ENCODE measurements at places on chromosomes 5 and 9.
A peak's percentile ranks its signal among the peaks of the same experiment; 100 is the strongest.

DNA sequence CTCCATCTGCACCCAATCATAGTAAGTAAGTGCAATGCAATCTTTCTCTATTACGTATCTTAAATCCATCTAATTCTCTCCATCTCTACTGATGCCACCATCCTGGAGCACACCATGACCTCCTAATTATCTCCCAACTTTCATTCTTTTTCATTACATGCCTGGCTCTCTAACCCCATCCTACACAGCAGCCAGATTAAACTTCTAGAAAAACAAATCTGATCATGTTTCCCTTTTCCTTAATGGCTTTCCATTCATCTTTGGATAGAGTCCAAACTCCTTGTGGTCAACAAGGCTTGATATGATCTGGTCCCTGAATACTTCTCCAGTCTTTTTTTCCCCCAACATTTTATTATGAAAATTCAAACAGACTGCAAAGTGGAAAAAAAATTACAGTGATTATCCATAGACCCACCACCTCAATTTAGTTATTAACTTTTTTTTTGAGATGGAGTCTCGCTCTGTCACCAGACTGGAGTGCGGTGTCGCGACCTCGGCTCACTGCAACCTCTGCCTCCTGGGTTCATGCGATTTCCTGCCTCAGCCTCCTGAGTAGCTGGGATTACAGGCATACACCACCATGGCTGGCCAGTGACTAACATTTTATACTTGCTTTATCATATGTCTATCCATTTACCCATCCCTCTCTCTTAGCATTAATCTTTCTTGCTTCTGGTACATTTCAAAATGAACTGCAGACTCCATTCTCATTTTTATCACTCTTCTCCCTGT lies 5.2 kb downstream of the PPP2R2B start:
- DNase-seq: no peak

DNA sequence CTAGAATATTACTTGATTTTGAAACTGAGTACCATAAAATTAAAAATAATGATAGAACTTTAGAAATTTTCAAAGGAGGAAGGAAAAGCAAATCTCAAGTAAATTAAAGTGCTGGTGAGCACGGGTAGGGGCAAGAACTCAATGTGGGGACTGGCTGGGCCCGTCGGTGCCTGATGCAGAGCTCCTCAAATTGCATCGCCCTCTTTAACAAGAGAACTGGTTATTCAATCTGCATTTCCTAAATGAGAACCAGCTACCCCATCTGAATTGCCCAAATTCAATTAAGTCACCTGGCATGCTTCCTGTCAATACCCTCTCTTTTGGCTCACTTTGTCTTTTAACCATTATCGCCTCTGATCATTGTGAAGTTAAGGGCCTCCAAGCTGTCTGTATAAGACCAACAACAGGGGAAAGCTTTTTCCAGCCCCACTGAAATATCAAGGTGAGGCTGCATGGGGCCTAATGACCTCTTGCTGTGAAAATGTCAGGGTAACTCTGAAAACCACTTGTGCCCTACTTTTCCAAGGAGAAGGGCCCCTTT lies 316.7 kb downstream of the SLIT3 start:
- no peak for DNase-seq

GRCh38 chr9:132862533-132862932 lies 15.6 kb downstream of the AK8 start:
- no peak for DNase-seq

- DNase-seq: no peak
Measured at GRCh38 chr9:107480386-107480789, 9.2 kb downstream of the KLF4 start.

GRCh38 chr5:82422751-82423181 lies 144.6 kb upstream of the RPS23 start:
- DNase-seq: no peak

GRCh38 chr9:71774920-71775319 lies 6.6 kb upstream of the CEMIP2 start:
- DNase-seq: no peak

DNA sequence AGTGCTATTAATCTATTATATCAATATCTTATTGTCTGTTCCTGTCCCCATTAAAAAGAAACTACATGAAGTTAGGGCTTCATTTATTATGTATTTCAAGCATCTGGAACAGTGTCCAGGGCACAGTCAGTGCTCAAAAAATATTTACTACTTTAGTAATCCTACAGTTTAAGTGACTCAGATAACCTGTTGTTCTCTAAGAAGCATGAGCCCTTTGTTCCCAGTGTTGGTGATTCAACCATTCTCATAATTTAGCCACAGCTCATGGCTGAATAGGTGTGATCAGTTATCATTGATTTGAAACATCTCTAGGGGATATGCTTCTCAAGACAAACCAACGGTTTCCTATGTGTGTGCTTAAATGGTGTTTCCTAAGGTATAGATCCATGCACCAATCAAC lies 292.7 kb downstream of the TMEM167A start:
- no peak for DNase-seq

DNA sequence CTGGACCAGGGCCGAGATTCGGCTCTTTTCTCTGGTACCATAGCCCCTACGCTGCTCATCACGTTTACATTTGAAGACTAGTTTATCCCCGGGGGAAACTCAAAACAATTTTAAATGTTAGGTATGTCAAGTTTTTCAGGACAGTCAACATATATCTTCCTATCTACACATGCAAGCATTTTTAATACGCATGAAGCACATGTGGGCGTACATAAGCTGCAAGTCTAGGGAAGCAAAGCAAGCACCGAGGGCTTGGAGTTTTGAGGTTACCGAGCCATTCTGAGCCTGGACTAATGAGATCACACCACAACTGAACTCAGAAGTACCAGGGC lies 154.4 kb downstream of the AUH start:
- DNase-seq: peak; percentile 50

DNA sequence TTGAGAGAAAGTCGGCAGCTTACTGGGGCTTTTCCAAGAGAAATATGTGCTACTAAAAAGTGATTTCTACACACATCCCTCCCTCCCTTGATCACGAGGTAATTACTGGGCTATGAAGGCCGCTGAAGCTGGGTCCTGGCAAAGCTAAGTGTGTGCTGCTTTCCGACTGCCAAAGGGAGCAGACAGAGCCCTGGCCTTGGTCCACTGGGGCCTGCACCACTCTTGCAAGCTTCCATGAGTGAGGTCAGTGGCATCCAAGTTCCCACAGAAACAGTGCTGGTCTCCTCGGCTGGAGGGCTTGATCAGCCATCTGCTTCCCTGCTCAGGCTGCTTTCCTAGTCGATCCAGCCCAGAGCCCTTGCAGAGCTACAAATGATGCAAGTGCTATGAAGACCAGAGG lies 154.8 kb upstream of the LHFPL2 start:
- no peak for DNase-seq

DNA sequence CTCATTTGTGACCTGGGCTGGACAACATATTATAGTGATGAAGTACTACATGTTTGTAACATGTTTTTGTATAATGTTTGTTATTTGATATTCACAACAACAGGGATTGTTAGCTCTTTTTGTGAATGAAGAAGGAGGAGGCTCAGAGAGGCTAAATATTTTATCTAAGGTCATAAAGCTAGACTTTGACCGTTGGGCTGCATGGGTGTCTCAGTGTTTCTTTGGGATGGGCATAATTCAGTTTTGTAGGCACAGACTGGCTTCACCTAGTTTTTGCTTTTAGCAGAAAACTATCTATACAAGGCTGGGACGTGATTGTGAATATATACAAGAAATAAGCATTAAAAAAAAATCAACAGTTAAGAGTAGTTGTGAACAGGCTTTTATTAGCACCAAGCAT lies 15.0 kb upstream of the GNG10 start:
- no peak for DNase-seq

GRCh38 chr9:107375001-107375400 lies 91.9 kb downstream of the RAD23B start:
- DNase-seq: no peak

- DNase-seq: no peak
Measured at GRCh38 chr5:33470544-33470943, 29.8 kb downstream of the TARS1 start.

- no peak for DNase-seq
Measured at GRCh38 chr5:8557728-8558127, 688.8 kb downstream of the MTRR start.

GRCh38 chr5:56018832-56019231 lies 24.1 kb upstream of the IL6ST start:
- no peak for DNase-seq

DNA sequence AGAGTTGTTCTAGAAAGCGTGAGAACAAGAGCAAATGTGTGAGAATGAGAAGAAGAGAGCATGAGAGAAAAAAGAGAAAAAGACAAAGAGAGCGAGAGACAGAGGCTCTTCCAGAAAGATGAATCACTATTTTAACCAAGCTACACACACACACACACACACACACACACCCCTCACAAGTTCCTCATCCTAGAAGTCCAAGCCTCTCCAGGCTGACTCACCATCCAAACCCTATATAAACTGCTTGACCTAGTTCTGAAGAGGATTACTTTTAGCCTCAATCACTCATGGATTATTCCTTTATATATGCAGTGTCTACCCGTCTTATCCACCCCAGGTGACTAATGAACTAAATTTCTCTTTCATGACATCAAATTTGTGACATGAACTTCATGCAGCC lies 37.6 kb downstream of the C9orf57 start:
- DNase-seq: no peak

GRCh38 chr5:172548981-172549687 lies 91.9 kb upstream of the NEURL1B start:
- no peak for DNase-seq

DNA sequence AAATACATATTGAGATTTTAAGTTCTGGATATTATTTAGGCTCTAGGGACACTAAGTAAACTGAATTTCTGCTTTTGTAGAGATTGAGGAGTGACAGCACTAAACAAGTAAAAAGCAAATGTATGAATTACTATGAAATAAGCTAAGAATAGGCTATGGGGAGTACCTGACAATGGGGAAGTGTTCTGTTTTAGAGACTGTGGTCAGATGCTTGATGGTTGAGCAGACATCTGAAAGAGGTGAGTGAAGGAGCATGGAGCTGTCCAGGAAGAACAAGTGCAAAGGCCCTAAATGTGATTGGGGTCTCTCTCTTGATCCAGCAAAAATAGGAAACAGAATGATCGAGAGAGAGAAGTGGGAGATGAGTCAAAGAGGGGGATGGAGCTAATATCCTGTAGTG lies 111.7 kb downstream of the JAKMIP2 start:
- DNase-seq: no peak

DNA sequence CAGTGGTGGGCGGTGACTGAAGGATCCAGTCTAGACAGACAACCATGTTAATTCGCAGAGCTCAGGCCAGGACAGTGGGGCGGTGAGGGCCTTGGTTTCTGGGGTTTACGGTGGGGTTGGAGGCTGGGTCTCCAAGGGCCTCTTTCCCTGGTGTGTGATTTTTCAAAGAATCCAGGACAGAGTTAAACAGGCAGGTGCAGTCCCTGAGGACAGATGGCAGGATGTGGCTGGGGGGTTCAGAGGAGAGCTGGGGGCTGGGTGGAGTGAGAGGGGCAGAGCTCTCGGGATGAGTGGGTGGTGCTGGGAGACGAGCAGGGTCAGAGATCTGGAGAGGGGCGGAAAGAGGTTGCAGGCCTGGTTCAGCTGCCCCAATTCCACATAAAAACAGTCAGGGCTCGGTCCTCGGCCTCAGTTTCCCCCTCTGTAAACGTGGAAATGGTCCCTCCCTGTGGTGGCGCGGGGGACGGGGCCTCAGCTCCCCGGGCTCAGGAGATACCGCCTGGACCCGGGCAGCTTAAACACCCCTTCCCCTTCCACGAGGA lies 145.9 kb downstream of the GAPVD1 start:
- no peak for DNase-seq

- no peak for DNase-seq
Measured at GRCh38 chr9:101585740-101586139, 9.0 kb downstream of the PPP3R2 start.

DNA sequence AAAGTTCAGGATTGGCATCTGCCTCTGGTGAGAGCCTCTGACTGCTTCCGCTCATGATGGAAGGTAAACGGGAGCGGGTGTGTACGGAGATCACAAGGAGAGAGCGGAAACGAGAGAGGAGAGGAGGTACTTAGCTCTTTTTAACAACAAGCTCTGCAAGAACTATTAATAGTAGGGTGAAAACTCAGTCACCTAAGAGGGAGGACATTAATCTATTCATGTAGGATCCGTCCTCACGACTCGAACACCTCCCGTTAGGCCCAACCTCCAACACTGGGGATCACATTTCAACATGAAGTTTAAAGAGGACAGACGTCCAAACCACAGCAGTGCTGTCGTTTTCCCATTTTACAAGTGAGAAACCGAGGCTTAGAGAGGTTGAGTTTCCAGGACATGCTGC lies 173.7 kb downstream of the SLC28A3 start:
- DNase-seq: no peak

DNA sequence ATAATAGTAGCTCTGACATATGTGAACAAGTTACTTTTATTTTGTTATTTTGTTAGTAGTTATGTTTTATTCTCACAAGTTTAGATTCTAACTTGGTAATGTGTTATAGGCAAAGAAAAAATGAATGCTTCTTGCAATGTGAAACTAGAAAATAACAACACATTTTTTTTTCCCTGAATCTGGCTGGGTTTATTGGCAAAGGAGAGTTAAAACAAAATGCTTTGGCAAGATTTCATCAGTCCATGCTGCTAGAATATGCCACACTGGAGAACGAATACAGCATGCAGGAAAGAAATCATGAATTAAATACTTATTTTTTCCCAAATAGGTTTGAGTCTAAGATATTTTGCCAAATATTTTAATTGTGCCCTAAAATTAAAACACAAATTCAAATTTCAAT lies 1048.1 kb upstream of the ACO1 start:
- no peak for DNase-seq

GRCh38 chr5:172705576-172706084 lies 64.6 kb downstream of the NEURL1B start:
- no peak for DNase-seq

DNA sequence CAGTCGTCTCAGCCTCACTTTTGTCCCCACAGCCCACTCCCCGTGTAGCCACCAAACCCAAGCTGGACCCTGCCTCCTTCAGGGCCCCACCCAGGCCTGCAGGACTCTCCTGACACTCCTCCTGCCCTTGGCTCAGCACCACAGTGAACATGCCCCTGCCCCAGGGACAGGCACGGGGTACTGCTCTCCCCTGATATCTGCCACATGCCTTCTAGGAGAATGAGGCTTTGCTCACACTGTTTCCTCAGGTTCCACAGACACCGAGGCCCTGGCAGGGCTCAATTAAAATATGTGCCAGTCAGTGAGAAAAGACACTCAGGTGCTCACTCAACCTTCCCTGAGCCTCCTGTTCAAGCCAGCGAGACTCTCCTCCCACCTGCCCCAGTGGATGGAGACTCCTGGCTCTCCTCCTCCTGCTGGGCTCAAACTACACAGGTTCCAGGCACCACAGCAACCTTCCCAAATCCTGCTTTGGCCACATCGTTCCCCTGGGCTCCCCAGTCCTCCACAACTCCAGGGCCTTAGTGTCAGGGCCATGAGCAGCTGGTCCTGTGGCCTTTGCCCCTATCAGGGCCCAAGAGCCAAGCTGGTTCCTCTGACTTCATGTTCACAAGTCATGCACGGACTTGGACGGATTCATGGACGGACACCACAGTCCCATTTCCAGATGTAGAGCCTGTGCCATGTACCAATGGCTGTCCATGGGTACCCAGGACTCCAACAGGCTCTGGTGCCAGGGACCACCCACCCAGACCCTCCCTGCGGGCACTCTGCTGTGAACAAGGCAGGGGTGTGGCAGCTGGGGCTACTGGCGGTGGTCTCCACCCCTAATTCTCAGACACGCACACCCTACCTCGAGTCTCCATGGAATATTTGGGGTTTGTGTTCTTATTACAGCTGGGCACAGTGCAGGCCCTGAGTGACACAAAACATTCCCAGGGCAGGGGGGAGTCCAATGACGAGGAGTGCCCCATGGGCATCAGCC lies 36.6 kb downstream of the BICD2 start:
- no peak for DNase-seq

- no peak for DNase-seq
Measured at GRCh38 chr5:150015415-150015814, 14.9 kb downstream of the HMGXB3 start.

GRCh38 chr5:59460368-59461153 lies 433.0 kb downstream of the PDE4D start:
- DNase-seq: no peak

All from stimulated activated CD4-positive, alpha-beta T cell treated with anti-CD3 and anti-CD28 coated beads, Interleukin-1b, Interleukin-23, amount 100 ng/mL, for 48 hours (primary cell).